ENCODE measurements at places on chromosomes 12 and 14. TPM values are rescaled to one million over a fixed set of nuclear protein-coding genes. Genes with fewer than 3 reads are reported as not detected.

DNA sequence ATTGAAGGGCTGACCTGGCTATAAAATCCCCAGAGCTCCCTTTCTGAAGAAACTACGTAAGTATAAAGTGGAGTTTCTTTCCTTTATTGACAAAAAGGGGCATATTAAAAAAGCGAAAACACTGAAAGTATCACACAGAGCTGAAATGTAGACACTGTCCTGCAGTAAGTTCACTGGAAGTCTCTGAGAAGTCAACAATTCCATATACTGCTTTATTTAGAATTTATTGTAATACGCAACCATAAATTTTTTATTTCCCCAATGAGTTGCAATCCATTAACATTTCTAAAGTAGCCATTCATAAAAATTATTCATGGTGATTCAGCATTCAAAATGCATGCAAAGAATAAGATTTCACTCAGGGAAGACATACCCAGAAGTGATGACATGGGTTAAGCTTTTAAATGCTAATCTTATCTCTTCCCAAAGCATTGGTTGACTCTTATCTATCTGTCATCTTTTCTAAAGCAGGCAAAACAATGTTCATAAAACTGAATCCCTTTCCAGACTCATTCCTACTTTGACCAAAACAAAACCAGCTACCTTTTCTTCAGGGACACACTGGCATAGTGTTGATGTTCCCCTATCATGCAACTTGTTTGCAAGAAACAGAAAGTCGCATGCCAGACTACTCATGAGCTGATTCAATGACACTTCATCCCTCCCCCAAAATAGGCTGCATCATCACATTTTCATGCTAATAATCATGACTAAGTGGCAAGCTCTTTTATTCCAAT lies 17.3 kb downstream of the KITLG start:
- no peaks in the 10 kb centered on the region for H3K27me3 ChIP-seq
- H3K4me3 ChIP-seq = no peak overlapping the region
- no peak for DNase-seq
- H3K36me3 ChIP-seq = no peaks in the 10 kb centered on the region
- H3K4me1 ChIP-seq = peaks cover 25% of the 10 kb centered on the region

DNA sequence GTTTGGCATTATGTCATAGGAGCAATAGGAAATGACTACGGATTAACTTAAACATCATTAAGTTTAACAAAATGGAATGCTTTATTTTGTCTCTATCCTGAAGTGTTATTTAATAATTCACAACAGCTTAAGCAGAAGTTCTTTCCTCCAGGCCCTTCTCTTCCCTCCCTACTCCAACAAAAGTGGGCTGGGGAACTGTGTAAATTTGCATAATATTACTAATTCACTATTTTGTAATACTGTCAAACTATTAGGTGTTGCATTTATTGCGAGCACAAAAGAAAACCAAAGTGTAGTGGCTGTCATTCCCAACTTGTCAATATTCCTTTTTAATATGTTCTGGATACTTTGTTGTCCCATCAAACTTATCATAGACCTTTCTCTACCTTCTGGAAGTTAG lies 69.8 kb downstream of the ATG14 start:
- no peaks in the 10 kb centered on the region for H3K36me3 ChIP-seq
- no peak overlapping the region for H3K4me3 ChIP-seq
- H3K27me3 ChIP-seq = no peaks in the 10 kb centered on the region
- H3K4me1 ChIP-seq = no peaks in the 10 kb centered on the region
- H3K27ac ChIP-seq = no peak overlapping the region
- no peak for DNase-seq

GRCh38 chr14:102571043-102571442 lies 21.4 kb upstream of the RCOR1 start:
- H3K4me3 ChIP-seq = no peak overlapping the region
- H3K27me3 ChIP-seq = no peaks in the 10 kb centered on the region
- no peaks in the 10 kb centered on the region for H3K36me3 ChIP-seq
- no peak for DNase-seq
- H3K4me1 ChIP-seq = no peaks in the 10 kb centered on the region

- H3K27me3 ChIP-seq = no peaks in the 10 kb centered on the region
- H3K36me3 ChIP-seq = no peaks in the 10 kb centered on the region
- no peak overlapping the region for H3K27ac ChIP-seq
- H3K4me3 ChIP-seq = no peak overlapping the region
- H3K4me1 ChIP-seq = no peaks in the 10 kb centered on the region
- DNase-seq = no peak
Measured at GRCh38 chr12:8603856-8604255, 8.8 kb downstream of the AICDA start.

DNA sequence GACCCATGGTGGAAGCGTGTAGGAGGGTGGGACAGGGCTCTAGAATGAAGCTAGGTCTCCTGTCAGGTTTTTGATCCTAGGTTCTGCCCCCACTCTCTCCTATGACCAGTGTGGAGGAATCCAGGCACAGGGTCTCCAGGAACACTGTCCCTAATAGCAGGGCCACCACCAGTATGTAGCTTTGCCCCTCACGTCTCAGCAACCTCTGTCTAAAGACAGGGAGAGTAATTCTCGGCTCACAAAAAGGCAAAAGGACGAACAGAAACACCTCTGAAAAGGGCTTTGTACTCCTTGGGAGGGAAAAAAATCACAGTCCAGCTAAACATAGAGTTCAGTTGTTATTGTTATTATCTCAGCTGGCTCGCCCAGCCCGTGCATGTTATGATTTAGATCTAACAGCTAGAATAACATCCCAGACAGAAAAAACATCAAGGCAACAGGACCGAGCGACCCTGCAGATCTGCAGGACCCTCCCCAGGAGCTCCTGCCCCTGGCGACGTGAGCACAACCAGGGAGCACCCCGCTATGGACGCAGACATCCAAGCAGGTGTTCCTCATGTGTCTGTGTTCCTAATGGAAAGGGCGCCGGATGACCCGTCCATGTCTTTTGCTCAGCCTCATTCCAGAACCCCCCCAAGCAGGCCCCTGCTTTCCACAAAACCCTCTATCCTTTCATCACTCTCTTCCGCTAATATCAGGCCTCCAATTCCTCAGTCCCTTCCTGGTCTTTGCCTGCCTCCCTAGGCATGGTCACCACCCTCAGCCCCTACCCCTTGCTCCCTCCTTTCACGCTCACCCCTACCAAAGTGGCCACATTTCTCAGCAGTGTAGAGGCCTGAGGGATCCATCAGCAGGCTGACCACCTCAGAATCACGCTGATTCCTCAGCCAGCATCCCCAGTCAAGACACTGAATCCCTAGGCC lies 14.2 kb upstream of the SLC6A12 start:
- no peak for DNase-seq
- no peaks in the 10 kb centered on the region for H3K27me3 ChIP-seq
- H3K27ac ChIP-seq = no peak overlapping the region
- H3K36me3 ChIP-seq = no peaks in the 10 kb centered on the region
- H3K4me1 ChIP-seq = no peaks in the 10 kb centered on the region

DNA sequence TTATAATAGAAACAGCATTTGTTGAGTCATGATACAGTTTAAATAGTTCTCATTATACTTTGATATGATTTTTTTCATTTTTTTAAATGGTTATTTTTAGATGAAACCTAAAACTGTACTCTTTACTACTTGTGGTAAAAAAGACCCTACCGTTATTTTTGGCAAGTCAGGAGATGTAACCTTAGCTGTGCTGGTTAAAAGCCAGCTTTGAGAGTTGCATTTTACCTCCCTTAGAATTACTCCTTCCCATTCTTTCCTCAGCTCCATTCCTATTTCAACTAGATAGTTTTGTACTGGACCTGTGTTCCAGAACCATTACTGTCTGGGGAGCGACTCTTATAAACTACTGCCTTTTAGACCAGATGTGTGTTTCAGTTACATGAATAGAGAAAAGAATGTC lies 92.0 kb downstream of the RAD51B start:
- no peaks in the 10 kb centered on the region for H3K27me3 ChIP-seq
- H3K36me3 ChIP-seq = no peaks in the 10 kb centered on the region
- no peak overlapping the region for H3K4me3 ChIP-seq
- DNase-seq = no peak
- H3K27ac ChIP-seq = no peak overlapping the region

DNA sequence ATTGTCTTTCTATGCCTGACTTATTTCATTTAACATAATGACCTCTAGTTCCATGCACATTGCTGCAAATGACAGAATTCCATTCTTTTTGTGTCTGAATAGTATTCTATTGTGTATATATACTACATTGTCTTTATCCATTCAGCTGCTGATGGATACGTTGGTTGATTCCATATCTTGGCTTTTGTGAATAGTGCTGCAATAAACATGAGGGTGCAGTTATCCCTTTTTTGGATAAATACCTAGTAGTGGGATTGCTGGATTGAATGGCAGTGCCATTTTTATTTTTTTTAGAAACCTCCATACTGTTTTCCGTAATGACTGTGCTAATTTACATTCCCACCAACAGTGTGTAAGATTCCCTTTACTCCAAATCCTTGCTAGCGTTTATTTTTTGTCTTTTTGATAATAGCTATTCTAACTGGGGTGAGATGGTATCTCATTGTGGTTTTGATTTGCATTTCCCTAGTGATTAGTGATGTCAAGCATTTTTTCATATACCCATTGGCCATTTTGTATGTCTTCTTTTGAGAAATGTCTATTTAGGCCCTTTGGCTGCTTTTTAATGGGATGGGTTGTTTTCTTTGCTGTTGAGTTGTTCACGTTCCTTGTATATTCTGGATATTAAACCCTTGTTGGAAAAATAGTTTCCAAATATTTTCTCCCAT lies 2.3 kb downstream of the OAS2 start:
- peak overlapping the region; percentile 91 for H3K27ac ChIP-seq
- DNase-seq = no peak
- no peaks in the 10 kb centered on the region for H3K4me1 ChIP-seq

- H3K36me3 ChIP-seq = no peaks in the 10 kb centered on the region
- DNase-seq = no peak
- H3K4me1 ChIP-seq = no peaks in the 10 kb centered on the region
- no peak overlapping the region for H3K4me3 ChIP-seq
Measured at GRCh38 chr14:103225062-103225461, 101.8 kb downstream of the TNFAIP2 start.

GRCh38 chr14:24368562-24369252 lies 723 bp downstream of the NFATC4 start:
- H3K27ac ChIP-seq = peak overlapping the region; percentile 75
- peak overlapping the region; percentile 60 for H3K4me3 ChIP-seq
- H3K36me3 ChIP-seq = no peaks in the 10 kb centered on the region

- no peak overlapping the region for H3K27ac ChIP-seq
- no peak for DNase-seq
- no peak overlapping the region for H3K4me3 ChIP-seq
- no peaks in the 10 kb centered on the region for H3K4me1 ChIP-seq
Measured at GRCh38 chr14:67555518-67556090, 22.5 kb downstream of the PLEKHH1 start.

DNA sequence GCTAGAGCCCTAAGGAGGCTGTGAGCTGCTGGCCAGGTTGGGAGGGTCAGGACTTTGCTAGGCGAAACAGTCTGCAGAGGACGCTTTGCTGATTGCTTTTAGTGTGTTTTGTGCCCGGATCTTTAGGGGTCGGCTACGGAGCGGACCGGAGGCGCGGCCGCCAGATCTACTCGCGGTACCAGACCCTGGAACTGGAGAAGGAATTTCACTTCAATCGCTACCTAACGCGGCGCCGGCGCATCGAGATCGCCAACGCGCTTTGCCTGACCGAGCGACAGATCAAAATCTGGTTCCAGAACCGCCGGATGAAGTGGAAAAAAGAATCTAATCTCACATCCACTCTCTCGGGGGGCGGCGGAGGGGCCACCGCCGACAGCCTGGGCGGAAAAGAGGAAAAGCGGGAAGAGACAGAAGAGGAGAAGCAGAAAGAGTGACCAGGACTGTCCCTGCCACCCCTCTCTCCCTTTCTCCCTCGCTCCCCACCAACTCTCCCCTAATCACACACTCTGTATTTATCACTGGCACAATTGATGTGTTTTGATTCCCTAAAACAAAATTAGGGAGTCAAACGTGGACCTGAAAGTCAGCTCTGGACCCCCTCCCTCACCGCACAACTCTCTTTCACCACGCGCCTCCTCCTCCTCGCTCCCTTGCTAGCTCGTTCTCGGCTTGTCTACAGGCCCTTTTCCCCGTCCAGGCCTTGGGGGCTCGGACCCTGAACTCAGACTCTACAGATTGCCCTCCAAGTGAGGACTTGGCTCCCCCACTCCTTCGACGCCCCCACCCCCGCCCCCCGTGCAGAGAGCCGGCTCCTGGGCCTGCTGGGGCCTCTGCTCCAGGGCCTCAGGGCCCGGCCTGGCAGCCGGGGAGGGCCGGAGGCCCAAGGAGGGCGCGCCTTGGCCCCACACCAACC lies 1.5 kb downstream of the HOXC6 start:
- peaks cover 13% of the 10 kb centered on the region for H3K27me3 ChIP-seq
- H3K4me1 ChIP-seq = peaks cover 12% of the 10 kb centered on the region
- DNase-seq = peak; percentile 46
- no peak overlapping the region for H3K4me3 ChIP-seq

DNA sequence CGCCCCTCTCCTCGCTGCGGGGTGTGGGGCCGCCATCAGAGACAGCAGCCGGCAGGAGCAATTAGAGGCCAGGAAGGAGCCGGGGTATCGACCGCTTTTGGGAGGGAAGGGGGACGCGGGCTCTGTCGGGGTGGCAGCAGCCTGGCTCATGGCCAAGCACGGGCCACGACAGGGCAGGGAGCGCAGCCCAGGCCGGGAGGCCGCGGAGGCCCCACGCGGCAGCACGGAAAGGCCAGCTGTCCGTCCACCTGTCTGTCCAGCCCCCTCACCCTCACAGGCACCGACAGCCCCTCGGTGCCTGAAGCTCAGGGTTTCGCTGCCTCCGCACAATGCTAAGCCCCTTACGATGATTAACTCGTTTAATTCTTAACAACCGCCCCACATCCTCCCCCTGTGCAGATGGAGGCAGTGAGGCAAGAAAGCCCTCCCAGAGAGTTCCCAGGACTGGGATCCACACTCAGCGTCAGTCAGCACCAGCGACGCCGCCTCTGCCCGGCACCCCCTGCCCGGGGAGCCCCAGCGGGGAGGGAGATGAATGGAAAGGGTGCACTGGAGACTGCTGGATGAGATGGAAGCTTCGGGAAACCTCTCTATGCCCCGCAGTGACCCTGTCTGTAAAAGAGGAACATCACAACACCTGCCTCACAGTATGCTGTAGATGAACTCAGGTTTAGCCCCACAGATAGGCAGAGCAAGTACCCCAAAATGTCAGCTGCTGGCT lies 23.7 kb downstream of the NCOR2 start:
- H3K27me3 ChIP-seq = no peaks in the 10 kb centered on the region
- DNase-seq = no peak
- peak overlapping the region; percentile 42 for H3K27ac ChIP-seq
- H3K36me3 ChIP-seq = no peaks in the 10 kb centered on the region
- peaks cover 21% of the 10 kb centered on the region for H3K4me1 ChIP-seq

ZC2HC1C gene
- total RNA-seq = 9.2 TPM

CLEC1A gene
- not detected for total RNA-seq

ABCC9 gene
- total RNA-seq = 8.0 TPM

KLRK1 gene
- 7.9 TPM for total RNA-seq

DIO2 gene
- 0.13 TPM for total RNA-seq

TMEM119 gene
- total RNA-seq = 1.8 TPM

PRH1 gene
- 44.0 TPM for total RNA-seq

PTCSC3 gene
- total RNA-seq = not detected

FSCB gene
- total RNA-seq = not detected

AMN gene
- total RNA-seq = 803 TPM

ZNF891 gene
- 3.3 TPM for total RNA-seq

RPGRIP1 gene
- 0.40 TPM for total RNA-seq

TPCN1 gene
- total RNA-seq = 66.7 TPM

KLRD1 gene
- 8.4 TPM for total RNA-seq

Data from Peyer's patch (tissue), 4 donors.